ENCODE measurements at places on chromosomes 12 and 14.

- DNase-seq: no peak
Measured at GRCh38 chr12:129332286-129332685, 479.0 kb downstream of the GLT1D1 start.

DNA sequence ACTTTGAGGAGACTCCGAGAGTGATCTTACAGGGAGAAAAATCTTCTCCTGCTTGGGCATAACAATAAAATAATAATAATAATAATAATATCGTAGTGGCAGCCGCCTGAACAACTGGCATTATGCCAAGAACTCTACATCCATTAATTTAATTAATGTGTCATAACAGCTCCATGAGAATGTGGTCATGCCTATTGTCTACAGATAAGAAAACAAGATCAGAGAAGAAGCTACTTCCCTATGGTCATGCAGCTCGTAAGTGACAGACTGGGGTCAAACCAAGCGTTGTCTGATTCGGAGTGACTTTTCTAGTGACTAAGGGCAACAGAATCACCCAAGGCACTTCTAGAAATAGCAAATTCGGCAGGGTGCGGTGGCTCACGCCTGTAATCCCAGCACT, 11.7 kb downstream of the PROX2 start:
- DNase-seq: no peak

DNA sequence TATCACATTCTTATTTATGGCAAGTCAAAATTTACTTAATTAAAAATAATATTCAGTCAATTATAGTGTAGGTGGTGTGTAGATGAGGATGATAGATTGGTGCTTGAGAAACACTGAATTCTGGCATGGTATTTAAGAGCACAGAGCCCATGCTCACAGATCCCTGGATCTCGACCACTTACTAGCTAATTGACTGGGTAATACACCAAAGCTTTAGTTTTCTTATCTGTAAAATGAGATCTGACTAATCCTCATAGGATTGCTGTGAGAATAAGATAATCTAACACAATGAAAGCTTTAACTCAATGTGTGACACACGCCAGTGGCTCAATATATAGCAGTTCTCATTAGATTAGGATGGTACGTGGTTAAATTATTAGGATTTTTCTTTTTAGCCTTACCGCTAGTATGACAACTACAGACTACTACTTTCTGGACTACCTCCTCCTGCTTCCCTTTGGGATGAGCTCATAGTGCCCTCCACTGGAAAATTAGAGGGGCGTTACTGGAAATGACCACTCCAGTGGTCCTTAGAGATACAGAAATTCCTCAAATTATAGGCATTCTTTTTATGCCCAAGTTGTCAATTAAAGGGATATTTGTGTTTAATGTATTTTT, 482.8 kb upstream of the TBX3 start:
- DNase-seq: peak; percentile 39

GRCh38 chr14:20757965-20758364, 10.2 kb upstream of the EDDM3B start:
- DNase-seq: no peak

- no peak for DNase-seq
Measured at GRCh38 chr12:76413121-76413520, 64.9 kb upstream of the BBS10 start.

DNA sequence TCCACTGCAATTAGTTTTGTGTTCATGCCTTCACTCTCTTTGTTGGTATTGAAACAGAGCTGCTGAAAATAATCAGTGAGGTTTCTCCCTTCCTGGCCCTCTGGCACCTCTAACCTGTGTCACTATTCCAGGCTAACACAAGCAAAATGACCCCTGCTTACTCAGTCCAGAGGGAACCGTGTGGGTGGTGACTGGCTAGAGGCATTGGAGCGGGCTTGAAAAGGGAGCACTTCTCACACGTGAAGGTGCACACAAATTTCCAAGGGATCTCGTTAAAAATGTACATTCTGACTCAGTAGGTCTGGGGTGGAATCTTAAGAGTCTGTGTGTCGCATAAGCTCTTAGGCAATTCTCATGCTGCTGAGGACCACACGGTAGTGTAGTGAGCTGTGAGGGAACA, 1.3 kb upstream of the SLC24A4 start:
- DNase-seq: no peak
